Hematopoietic multipotent progenitor cell treated with erythropoietin and hydrocortisone succinate and interleukin-3 and kit ligand, for 4 days (in vitro differentiated cells): ENCODE measurements at places on chromosomes 3 and 15.
A peak's percentile ranks its signal among the peaks of the same experiment; 100 is the strongest.

DNA sequence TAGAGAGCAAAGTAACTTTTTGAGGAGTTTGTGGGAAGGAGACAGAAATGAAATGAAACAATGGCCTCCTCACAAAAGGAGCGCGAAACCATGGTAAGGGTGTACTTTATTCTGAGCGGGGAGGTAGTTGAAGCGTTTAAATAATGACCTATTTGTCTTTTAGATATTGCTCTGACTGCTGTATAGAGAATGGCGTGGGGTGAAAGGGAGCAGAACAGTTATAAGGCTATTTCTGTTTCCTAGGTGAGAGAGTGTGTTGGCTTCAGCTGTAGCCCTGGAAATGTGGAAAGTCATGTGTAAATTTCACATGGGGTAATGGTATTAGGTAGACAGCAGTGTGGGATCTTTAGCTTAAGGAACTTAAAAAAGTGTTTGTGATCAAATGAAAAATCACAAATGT, 54.9 kb downstream of the CNTN4 start:
- DNase-seq = no peak

GRCh38 chr15:100602823-100603393, 519 bp downstream of the ASB7 start:
- DNase-seq = peak; percentile 69

DNA sequence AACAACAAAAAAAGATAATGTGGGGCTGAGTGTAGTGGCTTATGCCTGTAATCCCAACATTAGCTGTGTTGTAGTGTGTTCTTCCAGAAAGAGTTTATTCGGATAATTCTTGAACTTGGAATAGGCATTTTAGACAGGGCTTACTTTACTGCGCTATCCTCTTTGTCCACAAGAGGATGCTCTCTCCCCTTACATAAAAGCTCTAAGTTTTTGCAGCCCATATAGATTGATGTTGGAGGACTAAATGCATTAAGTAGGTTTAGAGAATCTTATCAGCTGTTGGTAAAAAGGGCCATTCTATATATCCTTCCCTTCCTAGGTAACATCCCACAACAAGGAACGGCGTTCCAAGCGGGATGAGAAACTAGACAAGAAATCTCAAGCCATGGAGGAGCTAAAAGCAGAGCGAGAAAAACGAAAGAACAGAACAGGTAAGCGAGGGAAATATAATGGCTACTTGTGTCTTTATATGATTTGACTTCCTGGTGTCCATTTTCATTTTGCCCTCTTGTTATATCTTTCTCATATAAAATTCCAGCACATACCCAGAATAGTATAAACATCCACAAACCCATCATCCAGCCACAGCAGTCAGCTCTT, 27.8 kb upstream of the ITPKA start:
- peak; percentile 79 for DNase-seq

DNA sequence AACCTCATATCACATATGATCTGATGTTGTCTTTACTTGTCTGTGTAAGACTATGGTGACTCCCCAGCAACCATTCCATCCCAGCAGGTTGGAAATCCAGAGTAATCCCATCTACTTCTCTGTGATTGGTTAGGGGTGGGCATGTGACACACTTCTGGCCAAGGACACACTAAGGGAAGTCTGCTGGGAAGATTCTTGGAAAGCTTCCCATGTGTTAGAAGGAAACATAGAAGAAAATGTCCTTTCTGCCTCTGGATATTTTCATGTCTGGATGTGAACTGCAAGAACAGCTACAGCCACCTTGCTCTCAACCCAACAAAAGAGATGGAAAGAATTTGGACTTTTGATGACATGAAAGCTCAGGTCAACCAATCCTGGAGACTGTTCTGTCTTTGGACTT, 2.6 kb upstream of the UBE2Q2 start:
- DNase-seq = no peak

GRCh38 chr3:46662771-46663551, 30.5 kb downstream of the ALS2CL start:
- DNase-seq = no peak

- DNase-seq = peak; percentile 66
Observed at GRCh38 chr3:194397757-194398312, 1.2 kb downstream of the GP5 start.

- no peak for DNase-seq
Observed at GRCh38 chr15:91548549-91548948, 305.0 kb upstream of the SLCO3A1 start.

GRCh38 chr3:88509582-88509981, 359.8 kb downstream of the C3orf38 start:
- no peak for DNase-seq

GRCh38 chr15:77420610-77421369, at the start of gene HMG20A:
TSS of gene HMG20A (plus strand) at chr15:77420888. CDS start at chr15:77458408, 37,520 bp downstream.
- peak; percentile 91 for DNase-seq

DNA sequence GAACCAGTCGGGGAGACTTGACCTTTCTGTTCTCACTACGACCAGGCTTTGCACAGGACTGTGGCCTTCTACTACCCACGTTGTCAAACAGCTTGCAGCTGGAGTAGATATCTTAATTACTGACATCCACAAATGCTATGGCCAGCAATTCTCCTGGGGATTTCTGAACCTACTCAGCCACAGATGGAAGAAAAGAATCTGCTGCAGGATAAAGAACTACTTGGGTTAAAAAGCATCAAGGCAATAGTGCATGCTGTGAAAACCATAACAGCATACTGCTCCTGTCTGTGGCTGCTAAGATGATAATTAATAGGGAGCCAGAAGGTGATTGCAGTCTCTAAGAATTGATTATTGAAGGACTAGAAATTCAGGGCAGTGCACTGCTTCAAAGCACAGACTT, 859.2 kb upstream of the SEMA6D start:
- no peak for DNase-seq

GRCh38 chr15:67100801-67101581, 35.6 kb downstream of the SMAD3 start:
- no peak for DNase-seq

DNA sequence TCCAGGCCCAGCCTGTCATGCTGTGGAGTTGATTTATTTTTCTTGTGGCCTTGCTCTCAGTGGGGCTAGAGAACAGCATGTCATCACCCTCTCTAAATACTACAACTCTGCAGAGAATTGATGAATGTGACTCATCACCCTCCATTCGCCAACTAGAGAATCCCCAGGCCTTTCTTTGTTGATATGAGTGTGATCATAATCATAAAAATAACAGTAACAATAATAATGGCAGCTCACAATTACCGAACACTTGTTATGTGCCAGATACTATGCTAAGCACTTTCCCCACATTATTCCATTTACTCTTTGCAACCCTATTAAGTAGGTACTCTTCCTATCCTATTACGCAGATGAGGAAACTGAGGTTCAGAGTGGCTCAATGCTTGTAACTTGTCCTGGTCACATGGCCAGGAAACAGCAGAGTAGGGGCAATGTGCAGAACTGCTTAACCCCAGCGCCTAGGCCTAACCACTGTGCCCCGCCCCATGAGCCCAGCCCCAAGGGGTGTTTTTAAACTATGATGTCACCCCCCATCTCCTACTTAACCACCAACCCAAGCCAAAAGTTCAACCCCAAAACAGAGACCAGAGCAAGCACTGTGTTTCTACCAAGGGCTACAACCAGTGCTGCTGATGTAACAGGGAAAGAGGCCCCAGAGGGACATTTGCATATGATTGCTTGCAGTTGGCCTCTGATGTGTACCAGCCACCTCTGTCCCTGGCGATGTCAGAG, 104.5 kb downstream of the ADCY5 start:
- peak; percentile 21 for DNase-seq
